Activated T-cell treated with anti-CD3 and anti-CD28 coated beads for 24 hours (primary cell): ENCODE measurements at places on chromosomes 2 and 18.

DNA sequence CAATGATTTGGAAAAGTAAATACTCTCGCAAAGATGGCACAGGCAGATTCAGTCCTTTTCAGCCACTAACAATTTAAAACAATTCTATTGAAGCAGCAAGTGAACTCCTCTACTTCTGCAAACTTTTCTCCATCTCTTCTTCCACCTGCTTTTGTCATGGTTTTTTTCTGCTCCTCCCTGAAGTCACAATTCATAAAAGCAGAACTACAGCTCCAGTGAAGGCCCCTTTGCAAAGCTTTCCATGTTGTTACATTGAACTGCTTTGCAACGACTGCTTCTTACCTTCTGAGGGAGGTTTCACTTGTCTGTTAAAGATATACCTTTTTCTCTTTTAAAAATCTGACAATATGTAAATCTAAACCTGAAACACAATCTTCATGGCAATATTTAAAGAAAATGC is 3.7 kb upstream of the SERTAD2 start:
- DNase-seq: no peak

DNA sequence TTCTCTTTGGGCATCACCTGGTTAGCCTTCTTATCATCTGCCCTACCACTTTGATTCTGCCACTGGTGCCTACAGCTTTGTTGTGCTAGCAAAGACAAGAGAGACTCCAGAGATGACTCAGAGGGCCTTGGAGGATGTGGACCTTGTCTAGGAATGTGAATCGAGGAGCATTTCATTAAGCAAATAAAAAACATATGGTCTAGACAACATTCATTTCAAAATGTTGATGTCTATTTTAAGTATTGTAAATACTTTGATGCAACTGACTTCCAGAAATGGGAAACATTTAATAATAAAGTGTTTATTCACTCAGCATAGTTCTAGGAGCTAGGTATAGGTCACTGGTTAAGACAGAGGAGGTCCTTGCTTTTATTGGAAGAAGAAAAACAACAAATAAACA is 195.5 kb downstream of the CDCA7 start:
- no peak for DNase-seq

- no peak for DNase-seq
Observed at GRCh38 chr2:74551942-74552913, 1.5 kb downstream of the LOXL3 start.

DNA sequence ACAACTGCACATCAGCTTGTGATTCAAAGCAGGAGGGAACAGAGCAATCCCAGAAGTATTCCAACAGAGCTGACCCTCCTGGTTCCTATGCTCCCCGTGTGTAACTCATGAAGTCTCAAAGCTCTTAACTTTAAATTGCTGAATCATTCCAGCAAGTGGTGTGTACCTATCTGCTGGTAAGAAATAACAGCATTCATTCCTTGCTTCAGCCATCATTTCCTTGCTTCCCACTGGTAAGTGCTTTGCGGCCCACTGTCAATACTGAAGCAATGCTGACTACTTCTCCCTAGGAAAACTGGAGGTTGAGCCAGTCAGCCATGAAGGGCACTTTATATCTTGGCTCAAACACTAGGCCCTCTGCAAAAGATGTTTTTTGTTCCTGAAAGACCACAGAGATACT is 222.4 kb downstream of the EXOC6B start:
- DNase-seq: no peak

DNA sequence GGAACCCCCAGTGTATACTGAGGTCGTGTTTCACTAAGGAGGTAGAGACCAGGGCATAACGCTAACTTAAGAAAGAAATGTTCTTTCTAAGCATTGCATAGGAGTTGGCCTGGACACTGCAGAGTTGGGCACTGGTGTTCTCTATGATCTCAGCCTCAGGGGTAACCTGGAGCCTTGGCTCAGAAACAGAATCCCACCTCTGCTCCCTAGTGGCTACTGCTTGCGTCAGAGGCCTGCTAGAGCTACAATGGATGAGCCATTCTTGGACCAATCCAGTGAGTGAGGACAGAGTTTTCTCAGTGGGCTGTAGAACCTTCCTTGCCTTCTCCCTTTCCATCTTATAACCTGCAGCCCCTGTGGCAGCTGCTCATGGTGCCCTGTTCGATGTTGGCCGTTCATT is 324.4 kb upstream of the CELF4 start:
- DNase-seq: no peak

- DNase-seq: no peak
Observed at GRCh38 chr2:150165988-150166312, 321.5 kb downstream of the RND3 start.

DNA sequence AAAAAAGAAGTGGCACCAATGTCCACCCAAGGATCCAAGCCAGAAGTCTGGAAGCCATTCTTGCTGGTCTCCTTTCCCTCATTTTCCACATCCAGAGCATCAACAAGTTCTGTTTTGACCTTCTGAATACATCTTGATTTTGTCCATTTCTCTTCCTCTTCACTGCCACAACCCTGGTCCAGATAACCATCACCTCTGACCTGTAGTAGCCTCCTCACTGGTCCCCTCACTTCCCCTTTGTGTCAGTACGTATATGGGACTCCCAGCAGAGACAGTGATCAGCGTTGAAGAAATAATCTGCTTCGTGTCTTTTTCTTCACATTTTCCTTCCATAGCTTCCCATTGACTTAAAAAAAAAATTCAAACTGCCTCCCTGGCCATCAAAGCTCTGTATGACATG is 109.3 kb upstream of the SP5 start:
- no peak for DNase-seq

DNA sequence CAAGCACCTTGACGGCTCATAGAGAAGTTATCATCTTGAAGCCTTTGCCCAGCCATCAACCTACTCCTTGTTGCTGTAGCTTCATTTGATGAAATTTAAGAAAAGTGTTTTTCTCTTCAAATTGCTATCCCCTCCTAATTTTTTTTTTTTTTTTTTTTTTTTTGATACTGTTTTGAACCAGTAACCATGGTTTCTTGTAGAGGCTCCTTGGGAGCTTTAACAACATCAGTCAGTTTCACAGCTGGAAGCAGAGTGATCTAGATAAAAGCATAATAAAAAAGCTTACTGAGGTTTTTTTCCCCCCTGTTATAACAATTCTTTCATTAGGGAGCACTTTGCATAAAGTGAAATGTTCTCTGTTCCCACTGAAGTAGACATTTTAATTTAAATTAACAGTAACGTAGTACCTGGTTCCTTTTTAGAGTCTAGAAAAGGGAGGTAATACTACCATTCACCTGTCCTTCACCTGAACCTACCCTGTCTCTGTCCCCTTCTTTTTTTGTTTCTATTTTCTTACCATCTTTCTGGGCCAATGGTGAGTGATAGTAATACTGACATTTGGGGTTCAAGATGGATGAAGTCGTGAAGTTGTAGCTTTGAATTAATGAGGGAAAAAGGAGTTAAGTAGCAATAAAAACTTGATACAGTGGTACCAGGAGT is 101.5 kb downstream of the NCOA1 start:
- no peak for DNase-seq
